Activated T-helper 1 cell treated with anti-CD3 and anti-CD28 coated beads, Interleukin-12 subunit alpha, Interleukin-12 subunit beta, Interleukin-2, Interleukin-4 antibody, amounts not matched to agents 30 ng/mL and 10 ng/mL and 1 ng/mL, durations not matched to agents 14 hours and 24 hours and 36 hours (primary cell): ENCODE measurements at places on chromosomes 1 and 21. TPM values are rescaled to one million over a fixed set of nuclear protein-coding genes. Genes with fewer than 3 reads are reported as not detected.
A peak's percentile ranks its signal among the peaks of the same experiment; 100 is the strongest.

DNASE2B gene
- total RNA-seq = not detected in 2 replicates

- H3K4me1 ChIP-seq = peaks cover 15% of the 10 kb centered on the region
- H3K27ac ChIP-seq = no peak overlapping the region
- DNase-seq = no peak
- no peak overlapping the region for H3K4me3 ChIP-seq
- H3K27me3 ChIP-seq = peaks cover under 1% of the 10 kb centered on the region
These were observed 149.1 kb upstream of the USP24 start for GRCh38 chr1:55364216-55364615.

KRTAP7-1 gene
- not detected in 2 replicates for total RNA-seq

GRCh38 chr21:45478115-45478801 is 64.0 kb downstream of the SLC19A1 start:
- H3K36me3 ChIP-seq = no peaks in the 10 kb centered on the region
- H3K4me3 ChIP-seq = peak overlapping the region; percentile 92
- peak; percentile 68 for DNase-seq

YY1AP1 gene
- 62.2 and 64.4 TPM in 2 replicates for total RNA-seq

GRCh38 chr1:241999026-241999425 is at the start of gene MAP1LC3C:
MAP1LC3C (minus strand) TSS chr1:241999098; CDS start chr1:241999008, 90 bp downstream.
- peak within 1 kb of the TSS; percentile 48 for H3K4me3 ChIP-seq
- H3K4me1 ChIP-seq = peaks cover 4% of the 10 kb centered on the region
- H3K27ac ChIP-seq = no peak within 1 kb of the TSS
- peaks cover 1% of the 10 kb centered on the region for H3K27me3 ChIP-seq

GRCh38 chr1:15674386-15675159 is 9.5 kb upstream of the PLEKHM2 start:
- peaks cover 4% of the 10 kb centered on the region for H3K27me3 ChIP-seq
- no peak for DNase-seq
- H3K4me1 ChIP-seq = no peaks in the 10 kb centered on the region
- H3K4me3 ChIP-seq = no peak overlapping the region
- no peaks in the 10 kb centered on the region for H3K36me3 ChIP-seq

- no peaks in the 10 kb centered on the region for H3K27me3 ChIP-seq
- peaks cover 5% of the 10 kb centered on the region for H3K4me1 ChIP-seq
- H3K36me3 ChIP-seq = peaks cover 30% of the 10 kb centered on the region
- no peak overlapping the region for H3K4me3 ChIP-seq
- DNase-seq = no peak
These were observed 13.9 kb downstream of the HYI start for GRCh38 chr1:43439781-43440180.

DNA sequence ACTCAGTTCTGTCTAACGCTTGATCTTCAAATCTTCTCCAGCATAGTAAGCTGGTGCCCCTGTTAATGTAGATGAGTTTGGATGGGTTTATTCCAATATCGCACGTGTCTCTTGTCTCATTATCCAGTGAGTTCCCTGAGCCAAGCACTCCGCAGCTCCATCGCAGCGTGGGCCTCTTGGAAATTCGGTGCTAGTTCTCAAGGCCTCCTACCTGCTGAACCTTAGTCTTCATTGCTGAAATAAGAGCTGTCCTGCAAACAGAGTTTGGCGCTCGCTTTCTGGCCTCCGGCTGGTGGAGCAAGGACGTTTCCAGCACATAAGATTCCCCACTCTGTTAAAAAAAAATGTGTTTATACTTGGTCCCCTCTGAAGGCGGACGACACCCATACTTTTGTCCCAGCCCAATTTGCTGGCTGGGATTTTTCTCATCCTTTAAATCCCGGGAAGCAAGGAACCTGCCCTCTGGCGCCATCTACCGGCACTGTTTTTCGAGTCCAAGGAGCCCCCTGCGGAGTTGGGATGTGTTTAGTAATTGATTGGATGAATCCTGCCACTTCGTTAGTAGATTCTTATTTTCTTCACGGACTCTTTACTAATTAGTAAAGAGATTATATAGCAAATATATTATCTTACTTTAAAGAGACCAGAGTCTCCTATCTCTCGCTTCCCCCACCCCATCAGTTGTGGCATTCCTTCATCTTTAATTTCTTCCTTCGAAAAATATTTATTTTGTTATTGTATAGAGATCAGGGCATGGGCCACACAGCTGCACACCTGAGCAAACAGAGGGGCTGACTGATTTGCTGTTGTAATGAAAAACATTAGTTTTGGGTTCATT is 14.7 kb downstream of the JUN start:
- H3K4me1 ChIP-seq = peaks cover 15% of the 10 kb centered on the region
- H3K36me3 ChIP-seq = peaks cover 1% of the 10 kb centered on the region
- H3K27ac ChIP-seq = no peak overlapping the region
- no peak overlapping the region for H3K4me3 ChIP-seq

SELL gene
- 115 and 117 TPM in 2 replicates for total RNA-seq

GJB3 gene
- not detected in 2 replicates for total RNA-seq

DNA sequence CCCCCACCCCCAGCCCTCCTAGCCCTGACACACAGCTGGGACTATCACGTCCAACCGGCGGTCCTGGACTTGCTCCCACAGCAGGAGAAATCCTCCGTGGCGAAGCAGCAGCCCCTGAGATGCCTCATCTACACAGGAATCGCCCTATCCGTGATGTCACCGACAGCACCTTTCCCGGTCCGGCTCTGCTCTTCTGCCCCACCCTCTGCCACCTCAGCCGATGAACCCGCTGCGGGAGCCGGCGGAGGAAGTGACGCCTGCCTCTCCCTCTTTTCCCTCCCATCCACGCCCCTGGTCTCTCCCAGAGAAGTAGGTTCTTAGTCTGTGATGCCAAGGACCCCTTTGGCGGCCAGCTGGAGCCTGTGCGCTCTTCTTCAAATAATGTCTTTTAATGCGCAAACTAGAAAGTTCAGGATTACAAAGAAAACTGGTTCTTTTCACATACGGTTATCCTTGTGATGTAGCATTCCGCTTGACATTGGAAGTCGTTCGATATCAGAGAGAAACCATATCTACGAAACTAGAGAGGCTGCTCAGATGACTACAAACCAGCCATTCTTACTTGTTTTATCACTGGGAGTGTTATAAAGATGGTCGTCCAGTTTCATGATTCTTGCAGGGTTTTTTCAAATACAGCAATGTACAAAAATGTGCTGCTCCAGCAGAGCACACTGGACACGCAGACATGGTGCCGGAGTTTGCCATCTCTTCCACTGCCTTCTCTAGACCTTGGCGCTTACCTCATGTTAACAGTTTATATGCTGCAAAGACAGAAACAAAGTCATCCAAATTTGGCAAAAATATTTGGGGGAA is 120.3 kb downstream of the PPIAL4G start:
- H3K36me3 ChIP-seq = no peaks in the 10 kb centered on the region
- peak overlapping the region; percentile 84 for H3K4me3 ChIP-seq
- peaks cover 43% of the 10 kb centered on the region for H3K4me1 ChIP-seq
- H3K27ac ChIP-seq = peak overlapping the region; percentile 25

DNA sequence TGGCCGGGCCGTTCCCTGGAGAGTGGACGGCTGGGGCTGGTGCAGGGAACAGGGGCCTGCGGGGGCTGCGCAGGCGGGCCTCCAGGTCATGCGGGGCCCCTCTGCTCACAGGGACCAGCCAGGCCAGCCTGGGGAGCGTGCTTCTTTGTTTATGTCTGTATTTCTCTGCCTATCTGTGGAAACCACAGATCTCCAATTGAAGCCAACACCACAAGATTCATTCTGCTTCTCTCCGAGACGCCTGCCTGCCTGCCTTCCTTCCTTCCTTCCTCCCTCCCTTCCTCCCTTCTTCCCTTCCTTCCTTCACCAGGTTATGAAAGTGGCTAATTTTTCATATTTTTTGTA is 39.9 kb upstream of the HMGN1 start:
- no peaks in the 10 kb centered on the region for H3K27me3 ChIP-seq
- DNase-seq = no peak
- peak overlapping the region; percentile 69 for H3K27ac ChIP-seq
- H3K4me1 ChIP-seq = peaks cover 19% of the 10 kb centered on the region

- peaks cover 3% of the 10 kb centered on the region for H3K27me3 ChIP-seq
- no peak overlapping the region for H3K4me3 ChIP-seq
- H3K4me1 ChIP-seq = no peaks in the 10 kb centered on the region
These were observed 5.8 kb upstream of the SPRR5 start for GRCh38 chr1:152941037-152941711.

GRCh38 chr1:51839094-51839493 is 39.4 kb downstream of the NRDC start:
- H3K27ac ChIP-seq = no peak overlapping the region
- peaks cover 26% of the 10 kb centered on the region for H3K36me3 ChIP-seq
- no peak for DNase-seq
- no peaks in the 10 kb centered on the region for H3K27me3 ChIP-seq
- peaks cover 10% of the 10 kb centered on the region for H3K4me1 ChIP-seq

GRCh38 chr1:202270871-202271326 is 70.8 kb downstream of the UBE2T start:
- no peak overlapping the region for H3K27ac ChIP-seq
- peaks cover 19% of the 10 kb centered on the region for H3K27me3 ChIP-seq
- H3K36me3 ChIP-seq = no peaks in the 10 kb centered on the region
- no peak overlapping the region for H3K4me3 ChIP-seq
- no peak for DNase-seq
- no peaks in the 10 kb centered on the region for H3K4me1 ChIP-seq

DNA sequence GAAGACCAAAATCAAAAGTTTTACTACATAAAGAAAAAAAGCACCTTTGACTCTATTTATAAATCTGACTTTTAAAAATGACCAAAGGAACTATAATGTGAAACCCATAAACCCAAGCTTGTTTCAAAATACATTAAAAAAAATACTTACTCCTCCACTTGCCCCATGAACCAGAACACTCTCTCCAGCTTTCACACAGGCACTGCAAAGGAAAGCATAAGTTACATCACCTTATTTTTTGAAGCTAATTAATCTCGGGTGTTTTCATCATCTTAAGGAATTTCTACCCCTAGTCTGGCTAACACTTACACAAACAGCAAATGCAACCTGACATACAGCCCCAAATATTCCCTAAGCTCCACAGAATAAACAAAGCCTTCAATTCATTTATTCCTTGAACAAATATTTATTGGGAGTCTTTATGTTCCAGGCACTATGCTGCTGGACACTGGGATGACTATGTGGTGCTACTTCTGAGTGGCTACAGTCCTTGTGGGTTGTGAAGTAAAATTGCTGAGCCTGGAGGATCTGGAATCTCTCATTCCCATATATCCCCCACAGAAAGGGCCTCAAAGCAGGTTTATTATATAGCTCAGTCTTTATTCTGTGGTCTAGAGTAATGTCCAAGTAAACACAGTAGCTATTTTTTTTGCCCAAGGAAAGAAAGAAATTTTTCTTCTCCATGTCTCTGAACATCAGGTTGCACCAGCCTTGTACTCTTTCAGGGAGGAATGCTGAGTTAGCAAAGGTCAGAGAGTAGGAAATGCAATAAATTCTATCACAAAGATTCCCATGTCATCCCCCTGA is 18.2 kb downstream of the CRYZ start:
- H3K4me3 ChIP-seq = no peak overlapping the region
- H3K4me1 ChIP-seq = no peaks in the 10 kb centered on the region
- H3K36me3 ChIP-seq = peaks cover 7% of the 10 kb centered on the region
- H3K27ac ChIP-seq = no peak overlapping the region
